Skin of body (tissue), 3 donors: ENCODE measurements at places on chromosomes 1 and 21.
A peak's percentile ranks its signal among the peaks of the same experiment; 100 is the strongest.

GRCh38 chr1:212528501-212528900, 80.1 kb upstream of the ATF3 start:
- DNase-seq = no peak

GRCh38 chr1:93348104-93348728, 2.5 kb downstream of the DR1 start:
- peak; percentile 19 for DNase-seq

- DNase-seq = no peak
Observed at GRCh38 chr1:56229186-56229585, 350.2 kb downstream of the PLPP3 start.

- DNase-seq = no peak
Observed at GRCh38 chr1:200857804-200858203, 15.0 kb upstream of the GPR25 start.

DNA sequence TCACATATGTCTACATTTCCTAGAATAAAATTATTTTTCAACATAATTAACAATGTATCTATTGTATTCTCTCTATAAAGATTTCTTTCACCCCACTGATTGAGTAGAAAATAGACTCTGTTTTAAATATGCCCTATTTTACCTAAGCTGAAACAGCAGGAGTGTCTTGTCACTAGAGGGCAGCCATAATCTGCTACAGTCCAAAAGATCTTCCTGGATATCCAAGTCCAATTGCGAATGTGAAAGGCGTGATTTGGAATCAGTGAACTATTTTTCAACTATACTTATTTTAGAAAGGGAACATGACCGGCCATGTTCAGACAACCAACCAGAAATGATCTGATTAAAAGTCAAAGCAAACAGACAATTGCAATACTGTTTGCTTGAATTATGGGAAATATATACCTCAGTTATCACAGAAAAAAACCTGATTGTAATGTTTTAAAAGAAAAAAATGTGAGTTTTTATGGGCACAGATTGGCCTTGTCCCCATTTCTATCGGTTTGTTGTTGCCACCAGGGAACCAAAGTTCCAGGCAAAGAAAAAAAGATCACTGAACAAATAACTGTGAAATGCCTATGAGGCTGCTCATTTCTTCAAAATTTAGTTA, 1211.0 kb upstream of the ADGRL4 start:
- peak; percentile 32 for DNase-seq
